ENCODE measurements at places on chromosomes 3 and 15.

DNA sequence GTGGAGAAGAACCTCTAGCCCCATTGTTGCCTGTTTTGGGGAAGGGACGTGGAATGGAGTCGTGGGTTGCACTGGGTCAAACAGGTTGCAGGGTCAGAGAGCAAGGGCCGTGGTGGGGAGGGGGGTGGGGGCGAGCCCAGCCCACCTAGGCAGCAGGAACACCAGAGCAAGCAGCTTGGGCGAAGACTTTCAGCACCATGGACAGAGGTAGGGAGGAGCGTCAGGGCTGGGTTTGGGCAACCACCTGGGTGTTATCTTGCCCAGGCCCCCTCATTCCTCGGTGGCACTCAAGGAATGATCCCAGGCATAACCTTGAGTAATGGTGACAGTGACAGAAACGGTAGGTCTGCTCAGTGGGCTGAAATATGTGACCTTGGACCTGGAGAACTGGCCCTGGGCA, 45.9 kb upstream of the TMEM115 start:
- peak; percentile 13 for DNase-seq

DNA sequence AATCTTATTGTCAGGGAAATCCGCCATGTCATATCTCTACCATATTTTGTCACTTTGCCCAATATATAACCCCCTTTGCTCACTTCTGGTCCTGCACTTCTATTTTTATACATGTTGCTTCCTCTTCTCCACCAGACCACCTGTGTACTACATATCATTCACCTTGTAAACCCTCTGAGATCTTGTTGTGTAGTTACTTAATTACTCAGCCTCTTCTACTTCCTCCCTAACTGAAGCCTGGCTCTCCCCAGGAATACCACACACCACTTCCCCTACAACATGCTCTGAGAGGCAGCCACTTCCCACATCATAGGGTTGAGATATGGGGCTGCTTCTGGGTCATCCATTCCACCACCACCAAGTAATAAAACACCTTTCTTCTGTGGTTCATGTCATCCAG, 10.0 kb downstream of the HEXA start:
- DNase-seq: peak; percentile 23

DNA sequence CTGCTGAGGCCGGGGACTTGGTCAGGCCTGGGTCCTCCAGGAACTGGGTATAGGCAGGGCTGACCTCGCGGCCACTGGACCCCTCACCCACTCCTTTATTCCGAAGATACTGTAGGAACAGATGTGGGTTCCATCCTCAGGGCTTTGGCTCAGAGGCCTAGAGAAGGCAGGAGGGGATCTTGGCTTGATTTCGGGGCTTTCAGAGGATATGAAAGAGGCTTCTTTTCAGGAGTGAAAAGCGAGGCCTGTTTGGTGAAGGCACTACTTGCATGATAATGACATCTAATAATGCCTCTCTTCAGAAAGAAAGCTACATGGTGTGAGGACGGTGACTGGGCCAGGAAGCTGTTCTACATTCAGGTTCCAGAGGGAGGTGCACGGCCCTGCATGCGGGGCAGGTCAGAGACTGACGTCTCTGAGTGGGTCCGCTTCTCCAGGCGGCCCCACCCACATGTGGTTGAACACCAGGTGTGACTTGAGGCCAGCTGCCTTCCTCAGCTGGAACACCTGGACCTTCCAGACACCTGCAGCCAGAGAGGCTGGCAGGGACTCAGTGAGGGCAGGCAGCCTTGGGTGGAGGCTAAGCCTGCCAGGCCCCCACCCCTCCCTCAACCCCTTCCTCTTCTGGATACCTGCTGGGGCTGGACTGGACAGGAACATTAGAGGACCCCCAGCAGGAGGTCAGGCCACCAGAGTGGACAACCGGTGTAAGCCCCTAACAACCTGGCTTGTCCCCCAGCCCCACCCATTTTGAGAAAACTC, 31.1 kb upstream of the HHATL start:
- no peak for DNase-seq

DNA sequence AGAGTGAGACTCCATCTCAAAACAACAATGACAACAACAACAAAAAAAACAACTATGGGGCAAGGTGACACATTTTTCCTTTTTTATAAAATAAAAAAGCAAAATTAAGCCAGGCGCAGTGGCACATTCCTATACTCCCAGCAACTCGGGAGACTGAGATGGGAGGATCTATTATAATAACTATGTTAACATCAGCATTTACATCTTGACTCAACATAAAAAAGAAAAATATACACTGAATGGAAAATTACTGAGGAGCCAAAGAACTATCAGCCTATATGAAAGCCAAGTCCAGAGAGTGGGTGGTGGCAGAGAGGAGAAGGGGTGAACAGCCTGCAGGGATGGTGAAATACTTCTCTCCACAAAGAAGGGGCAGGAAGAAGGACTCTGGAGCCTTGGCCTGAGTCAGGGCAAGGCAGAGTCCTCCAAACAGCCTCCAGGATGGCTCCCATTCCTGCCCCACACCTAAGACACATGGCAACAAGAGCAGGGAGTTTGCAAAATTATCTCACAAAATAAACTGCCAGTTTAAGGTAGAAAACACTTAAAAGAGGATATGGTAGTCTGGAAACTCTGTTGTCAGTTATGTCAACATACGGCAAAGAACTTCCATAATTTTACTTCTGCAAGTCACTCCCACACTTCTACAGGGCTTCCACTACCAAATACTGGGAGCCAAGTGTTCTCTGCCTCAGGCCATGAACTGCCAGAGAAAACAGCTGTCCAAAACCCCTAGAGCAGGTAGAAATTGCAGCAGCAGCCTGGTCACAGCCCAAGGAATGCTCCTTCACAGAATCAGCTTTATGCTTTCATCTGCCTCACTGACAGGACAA, 25.9 kb downstream of the HSPBAP1 start:
- DNase-seq: no peak

- DNase-seq: no peak
Measured at GRCh38 chr3:103082501-103082900, 647.7 kb downstream of the ZPLD1 start.

- no peak for DNase-seq
Measured at GRCh38 chr15:94582368-94582767, 351.0 kb downstream of the MCTP2 start.

DNA sequence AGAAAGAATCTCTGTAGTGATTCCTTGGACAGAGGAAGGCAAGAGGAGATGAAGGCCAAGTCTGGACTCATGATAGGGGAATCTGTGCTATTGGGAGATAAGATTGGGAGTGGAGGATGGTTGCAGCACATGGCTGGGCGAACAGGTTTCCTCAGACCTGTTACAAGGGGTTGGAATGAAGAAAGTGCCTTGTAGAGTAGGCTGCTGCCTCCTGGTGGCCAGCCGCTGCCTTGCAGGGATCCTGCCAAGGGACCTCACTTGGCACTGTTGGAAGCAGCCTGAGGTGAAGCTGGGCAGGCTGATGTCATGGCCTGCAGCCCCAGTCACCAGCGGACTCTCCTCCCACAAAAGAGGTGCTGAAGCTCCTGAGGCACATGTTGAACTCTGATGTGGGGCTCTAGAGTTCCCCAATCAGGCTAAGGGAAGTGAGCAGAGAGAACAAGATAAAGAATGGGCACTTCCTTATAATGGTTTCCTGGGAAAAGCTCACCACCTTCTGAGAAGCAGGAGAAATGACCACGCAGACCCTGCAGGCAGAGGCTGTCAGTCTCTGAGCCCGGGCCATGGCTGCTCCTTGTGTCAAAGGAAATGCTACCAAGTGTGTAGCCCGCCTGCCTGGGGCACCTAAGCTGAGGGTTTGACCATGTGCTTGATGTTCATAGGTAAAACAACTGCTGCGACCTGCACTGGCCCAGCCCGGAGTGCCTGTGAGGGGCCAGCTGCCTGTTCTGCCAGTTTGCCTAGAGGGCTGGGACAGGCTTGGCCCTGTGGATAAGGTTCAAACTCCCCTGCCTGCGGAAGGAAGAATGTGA, 1.6 kb upstream of the TEX264 start:
- DNase-seq: peak; percentile 79

All from activated naive CD8-positive, alpha-beta T cell treated with anti-CD3 and anti-CD28 coated beads for 36 hours (primary cell).